Right lobe of liver (tissue), 6 donors: ENCODE measurements at places on chromosomes 3 and 15. TPM values are rescaled to one million over a fixed set of nuclear protein-coding genes. Genes with fewer than 3 reads are reported as not detected.

The TUBGCP5 gene
- 12.9 TPM for total RNA-seq

The HYAL2 gene
- total RNA-seq = 17.0 TPM

The GCNT3 gene
- 3.8 TPM for total RNA-seq

The XYLB gene
- 41.6 TPM for total RNA-seq

The NTRK3 gene
- 0.42 TPM for total RNA-seq

DNA sequence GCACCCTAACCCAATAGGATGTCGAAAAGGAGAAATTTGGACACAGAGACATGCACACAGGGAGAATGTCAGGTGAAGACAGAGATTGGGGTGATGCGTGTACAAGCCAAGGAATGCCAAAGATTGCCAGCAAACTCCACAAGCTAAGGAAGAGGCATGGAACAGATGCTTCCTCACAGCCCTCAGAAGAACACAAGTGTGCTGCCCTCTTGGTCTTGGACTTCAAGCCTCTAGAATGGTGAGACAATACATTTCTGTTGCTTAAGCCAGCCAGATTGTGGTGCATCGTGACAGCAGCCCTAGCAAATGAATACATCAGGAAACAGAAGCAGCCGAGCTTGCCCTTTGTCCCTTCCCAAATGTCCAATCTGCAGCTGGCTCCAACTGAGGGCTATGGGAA, 23.7 kb upstream of the ARL8B start:
- DNase-seq = no peak
- no peak overlapping the region for H3K27ac ChIP-seq
- H3K27me3 ChIP-seq = no peaks in the 10 kb centered on the region
- H3K4me1 ChIP-seq = no peaks in the 10 kb centered on the region

DNA sequence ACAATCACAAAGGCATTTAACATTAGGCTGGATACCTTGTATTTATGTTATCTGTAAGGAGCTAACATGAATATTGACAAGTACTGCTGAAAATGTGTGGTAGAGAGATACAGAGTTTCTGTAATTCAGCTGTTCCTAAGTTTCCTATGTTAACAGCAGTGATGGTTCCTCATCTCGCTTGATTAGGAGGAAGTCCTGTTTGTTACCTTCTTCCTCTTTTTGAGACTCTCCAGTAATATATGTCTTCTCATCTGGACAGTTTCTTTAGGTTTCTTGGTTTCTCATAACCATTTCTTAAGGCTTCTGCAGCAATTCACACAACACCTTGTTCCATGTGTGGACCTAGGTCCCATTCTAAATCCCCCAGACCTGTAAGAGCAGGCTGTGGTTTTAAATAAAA, 11.4 kb upstream of the PEX5L start:
- H3K4me3 ChIP-seq = no peak overlapping the region
- H3K4me1 ChIP-seq = no peaks in the 10 kb centered on the region
- H3K27ac ChIP-seq = no peak overlapping the region
- no peak for DNase-seq
- H3K27me3 ChIP-seq = no peaks in the 10 kb centered on the region

GRCh38 chr3:20930034-20930433, 744.0 kb upstream of the SGO1 start:
- H3K4me3 ChIP-seq = no peak overlapping the region
- no peak overlapping the region for H3K27ac ChIP-seq
- no peaks in the 10 kb centered on the region for H3K4me1 ChIP-seq
- no peaks in the 10 kb centered on the region for H3K36me3 ChIP-seq
- DNase-seq = peak; percentile 48
- no peaks in the 10 kb centered on the region for H3K27me3 ChIP-seq

GRCh38 chr15:99010768-99011167, 3.2 kb upstream of the PGPEP1L start:
- H3K27me3 ChIP-seq = peaks cover 4% of the 10 kb centered on the region
- no peak overlapping the region for H3K27ac ChIP-seq
- H3K4me1 ChIP-seq = no peaks in the 10 kb centered on the region
- DNase-seq = no peak
- H3K36me3 ChIP-seq = no peaks in the 10 kb centered on the region
- no peak overlapping the region for H3K4me3 ChIP-seq

- no peak overlapping the region for H3K27ac ChIP-seq
- no peaks in the 10 kb centered on the region for H3K4me1 ChIP-seq
- no peaks in the 10 kb centered on the region for H3K36me3 ChIP-seq
- H3K27me3 ChIP-seq = no peaks in the 10 kb centered on the region
These were observed 67.4 kb downstream of the GRIP2 start for GRCh38 chr3:14472471-14473351.

GRCh38 chr15:78206326-78207109, 27.8 kb downstream of the ACSBG1 start:
- peaks cover 2% of the 10 kb centered on the region for H3K4me1 ChIP-seq
- no peaks in the 10 kb centered on the region for H3K27me3 ChIP-seq
- no peak overlapping the region for H3K4me3 ChIP-seq
- H3K36me3 ChIP-seq = no peaks in the 10 kb centered on the region
- DNase-seq = no peak

GRCh38 chr3:50165910-50166538, 10.9 kb downstream of the SEMA3F start:
- DNase-seq = peak; percentile 73
- no peaks in the 10 kb centered on the region for H3K36me3 ChIP-seq
- no peaks in the 10 kb centered on the region for H3K27me3 ChIP-seq
- no peaks in the 10 kb centered on the region for H3K4me1 ChIP-seq
- H3K4me3 ChIP-seq = no peak overlapping the region

- H3K27ac ChIP-seq = no peak overlapping the region
- H3K36me3 ChIP-seq = no peaks in the 10 kb centered on the region
- no peak for DNase-seq
- no peak overlapping the region for H3K4me3 ChIP-seq
These were observed 605.8 kb upstream of the DPPA4 start for GRCh38 chr3:109943181-109943580.

DNA sequence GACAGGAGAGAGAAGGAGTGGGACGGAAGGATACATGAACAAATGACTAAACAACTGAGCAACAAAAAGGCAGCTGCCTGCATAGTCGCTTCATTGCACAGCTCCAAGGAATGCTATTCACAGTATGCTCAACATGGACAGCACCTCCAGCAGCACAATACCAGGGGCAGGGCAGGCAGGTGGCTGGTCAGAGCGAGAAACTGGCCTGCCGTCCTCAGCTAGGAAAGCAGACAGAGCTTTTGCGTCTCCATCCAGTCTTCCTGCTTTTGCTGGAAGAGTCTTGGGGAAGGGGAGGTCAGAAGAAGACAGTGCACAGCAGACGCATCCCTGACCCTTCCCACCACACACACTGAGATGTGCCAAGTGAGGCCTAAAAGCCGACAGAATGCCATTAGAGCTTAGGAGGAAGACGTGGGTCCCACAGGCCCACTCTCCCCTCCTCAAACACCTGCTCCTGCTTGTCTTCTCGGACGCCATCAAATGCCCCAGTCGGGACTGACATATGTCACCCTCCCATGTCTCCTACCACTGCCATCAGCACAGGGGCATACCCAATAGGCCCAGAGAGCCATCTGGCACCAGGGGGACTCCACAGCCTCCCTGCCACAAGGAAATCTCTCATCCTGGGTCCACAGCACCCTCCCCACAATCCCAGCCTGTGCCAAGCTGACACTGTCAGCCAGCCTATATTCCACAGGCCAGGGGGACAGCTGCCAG, 3.9 kb downstream of the RAB6B start:
- H3K4me3 ChIP-seq = no peak overlapping the region
- peaks cover 4% of the 10 kb centered on the region for H3K27me3 ChIP-seq
- DNase-seq = no peak
- no peaks in the 10 kb centered on the region for H3K36me3 ChIP-seq
- H3K4me1 ChIP-seq = no peaks in the 10 kb centered on the region
- H3K27ac ChIP-seq = no peak overlapping the region

DNA sequence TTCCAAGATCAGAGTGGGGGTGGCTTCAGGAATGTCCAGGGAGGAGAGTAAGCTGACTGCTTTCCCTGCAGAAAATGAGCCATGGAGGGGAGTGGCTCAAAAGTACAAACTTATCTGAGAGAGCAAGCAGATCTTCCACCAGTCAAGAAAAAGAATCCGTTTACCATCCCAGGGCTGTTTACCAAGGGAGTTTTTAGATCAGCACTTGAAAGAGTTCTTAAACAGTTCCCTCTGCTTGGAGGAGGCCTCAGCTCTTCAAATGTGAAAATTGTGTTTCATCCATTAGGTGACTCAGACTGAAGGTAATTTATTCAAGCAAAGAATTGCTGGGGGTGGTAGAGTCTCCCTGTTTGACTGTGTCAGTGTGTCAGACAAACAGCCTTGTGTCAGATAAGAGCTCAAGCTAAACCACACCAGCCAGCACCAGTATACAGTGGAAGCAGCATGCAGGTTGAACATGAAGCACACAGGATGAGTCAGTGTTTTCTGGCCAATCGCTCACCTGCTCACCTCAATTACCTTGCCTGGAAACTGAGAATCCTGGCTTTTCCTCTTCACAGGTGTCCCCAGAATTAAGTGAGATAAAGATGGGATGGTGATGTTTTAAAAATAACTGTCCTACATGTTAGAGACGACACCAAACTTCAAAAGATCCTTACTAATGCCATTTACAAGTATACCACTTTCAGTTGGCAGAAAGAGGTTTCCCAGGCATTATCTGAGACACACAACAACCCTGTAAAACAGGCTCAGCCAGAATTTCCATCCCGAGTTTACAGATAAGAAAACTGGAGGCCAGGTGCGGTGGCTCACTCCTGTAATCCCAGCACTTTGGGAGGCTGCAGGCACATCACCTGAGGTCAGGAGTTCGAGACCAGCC, 21.7 kb downstream of the SH3BP5 start:
- no peak overlapping the region for H3K27ac ChIP-seq
- H3K4me1 ChIP-seq = no peaks in the 10 kb centered on the region
- DNase-seq = no peak
- H3K36me3 ChIP-seq = no peaks in the 10 kb centered on the region
- H3K27me3 ChIP-seq = no peaks in the 10 kb centered on the region

DNA sequence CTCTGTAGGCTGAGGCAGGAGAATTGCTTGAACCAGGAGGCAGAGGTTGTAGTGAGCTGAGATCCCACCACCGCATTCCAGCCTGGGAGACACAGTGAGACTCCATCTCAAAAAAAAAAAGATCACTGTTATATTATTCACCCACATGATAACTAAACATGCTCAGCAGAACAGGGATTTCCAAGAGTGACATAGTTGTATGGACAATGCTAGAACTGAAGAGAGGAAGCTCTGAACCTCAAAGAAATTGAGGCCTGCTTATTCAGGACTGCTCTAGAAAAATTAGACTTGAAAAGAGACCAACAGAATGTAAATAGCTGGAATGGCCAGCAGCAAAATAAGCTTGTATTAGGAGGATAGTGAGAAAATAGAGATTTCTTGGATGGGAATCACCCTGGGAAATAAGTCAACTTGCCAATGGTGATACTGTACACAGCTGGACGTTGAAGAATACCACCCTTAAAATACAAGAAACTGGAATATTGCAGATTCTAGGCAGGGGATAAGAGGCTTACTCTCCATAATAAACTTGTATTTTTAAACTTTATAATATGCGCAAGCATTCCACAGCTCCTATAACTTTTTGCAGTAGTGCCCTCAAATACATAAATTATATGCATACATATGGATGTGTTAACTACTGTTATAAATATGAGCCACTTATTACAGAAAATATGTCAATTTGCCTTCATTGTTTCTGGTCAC, 28.2 kb downstream of the PIK3CB start:
- no peak for DNase-seq
- no peaks in the 10 kb centered on the region for H3K27me3 ChIP-seq

- no peaks in the 10 kb centered on the region for H3K27me3 ChIP-seq
- DNase-seq = peak; percentile 57
- H3K4me1 ChIP-seq = no peaks in the 10 kb centered on the region
- no peaks in the 10 kb centered on the region for H3K36me3 ChIP-seq
- no peak overlapping the region for H3K27ac ChIP-seq
These were observed 40.4 kb downstream of the DNAJB8 start for GRCh38 chr3:128426128-128426921.

DNA sequence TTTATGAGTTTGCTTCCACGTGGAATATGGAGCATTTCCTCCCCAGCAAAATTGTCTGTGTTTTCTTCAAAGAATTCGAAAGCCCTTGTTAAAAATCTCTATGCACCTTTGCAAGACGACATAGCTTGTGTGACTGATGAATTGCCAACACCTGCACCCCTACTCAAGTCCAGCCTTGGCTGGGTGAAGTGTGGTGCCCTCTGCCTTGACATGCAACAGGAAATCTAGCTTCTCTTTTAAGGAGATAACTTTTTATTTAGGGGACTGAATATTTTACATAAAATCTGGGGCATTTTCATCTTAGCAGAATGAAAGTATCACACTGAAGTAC, 647 bp downstream of the HMG20A start:
- H3K27ac ChIP-seq = peak overlapping the region; percentile 95
- H3K27me3 ChIP-seq = no peaks in the 10 kb centered on the region
- H3K4me1 ChIP-seq = no peaks in the 10 kb centered on the region
- no peaks in the 10 kb centered on the region for H3K36me3 ChIP-seq

DNA sequence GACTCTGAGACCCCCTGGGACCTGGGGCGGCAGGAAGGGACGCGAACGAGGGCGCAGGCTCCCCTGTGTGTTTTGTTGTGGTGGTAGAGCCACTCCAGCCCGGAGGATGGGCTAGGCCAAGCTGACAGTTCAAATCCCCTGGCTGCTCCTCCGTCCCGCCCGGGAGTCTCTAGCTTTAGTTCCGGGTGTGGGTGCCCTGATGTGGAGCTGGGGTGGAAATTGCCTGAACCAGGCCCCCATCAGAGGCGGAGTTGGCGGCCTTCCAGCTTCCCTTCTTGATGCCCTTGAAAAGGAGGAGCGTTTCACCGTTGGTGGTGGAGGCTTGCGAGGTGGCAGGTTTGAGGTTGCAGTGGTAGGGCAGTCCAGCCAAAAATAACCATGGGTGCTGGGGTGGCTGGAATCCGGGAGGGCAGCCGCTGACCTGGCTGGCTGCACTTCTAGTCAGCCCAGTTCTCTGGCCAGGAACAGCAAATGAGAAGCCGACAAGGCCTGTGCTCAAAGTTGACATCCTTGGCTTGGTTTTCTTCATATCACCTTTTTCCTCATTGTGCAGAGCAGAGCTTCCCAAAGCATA, 817 bp downstream of the CLK3 start:
- peak overlapping the region; percentile 92 for H3K27ac ChIP-seq
- DNase-seq = peak; percentile 92
- peaks cover 26% of the 10 kb centered on the region for H3K36me3 ChIP-seq
- H3K4me1 ChIP-seq = no peaks in the 10 kb centered on the region
- H3K27me3 ChIP-seq = no peaks in the 10 kb centered on the region

- H3K36me3 ChIP-seq = no peaks in the 10 kb centered on the region
- peak within 1 kb of the TSS; percentile 99 for H3K4me3 ChIP-seq
- DNase-seq = peak; percentile 79
These were observed 225.1 kb upstream of the C2CD4B start for GRCh38 chr15:62389885-62390790.

GRCh38 chr3:127324913-127325628, 37.2 kb upstream of the PRR20G start:
- no peaks in the 10 kb centered on the region for H3K4me1 ChIP-seq
- no peak overlapping the region for H3K27ac ChIP-seq
- H3K4me3 ChIP-seq = no peak overlapping the region
- no peaks in the 10 kb centered on the region for H3K36me3 ChIP-seq
- no peaks in the 10 kb centered on the region for H3K27me3 ChIP-seq

GRCh38 chr15:97978401-97979139, 18.1 kb downstream of the ARRDC4 start:
- no peak overlapping the region for H3K4me3 ChIP-seq
- peak overlapping the region; percentile 56 for H3K27ac ChIP-seq
- peak; percentile 89 for DNase-seq
- H3K27me3 ChIP-seq = no peaks in the 10 kb centered on the region

GRCh38 chr3:190288836-190289235, 33.4 kb downstream of the CLDN1 start:
- no peak for DNase-seq
- no peaks in the 10 kb centered on the region for H3K36me3 ChIP-seq
- no peak overlapping the region for H3K4me3 ChIP-seq
- no peaks in the 10 kb centered on the region for H3K4me1 ChIP-seq

- H3K4me3 ChIP-seq = no peak overlapping the region
- DNase-seq = no peak
- H3K27ac ChIP-seq = no peak overlapping the region
- H3K4me1 ChIP-seq = no peaks in the 10 kb centered on the region
- no peaks in the 10 kb centered on the region for H3K27me3 ChIP-seq
- no peaks in the 10 kb centered on the region for H3K36me3 ChIP-seq
These were observed 486.9 kb upstream of the ARRDC4 start for GRCh38 chr15:97473627-97474026.
